ENCODE measurements at places on chromosomes 3 and 15.

DNA sequence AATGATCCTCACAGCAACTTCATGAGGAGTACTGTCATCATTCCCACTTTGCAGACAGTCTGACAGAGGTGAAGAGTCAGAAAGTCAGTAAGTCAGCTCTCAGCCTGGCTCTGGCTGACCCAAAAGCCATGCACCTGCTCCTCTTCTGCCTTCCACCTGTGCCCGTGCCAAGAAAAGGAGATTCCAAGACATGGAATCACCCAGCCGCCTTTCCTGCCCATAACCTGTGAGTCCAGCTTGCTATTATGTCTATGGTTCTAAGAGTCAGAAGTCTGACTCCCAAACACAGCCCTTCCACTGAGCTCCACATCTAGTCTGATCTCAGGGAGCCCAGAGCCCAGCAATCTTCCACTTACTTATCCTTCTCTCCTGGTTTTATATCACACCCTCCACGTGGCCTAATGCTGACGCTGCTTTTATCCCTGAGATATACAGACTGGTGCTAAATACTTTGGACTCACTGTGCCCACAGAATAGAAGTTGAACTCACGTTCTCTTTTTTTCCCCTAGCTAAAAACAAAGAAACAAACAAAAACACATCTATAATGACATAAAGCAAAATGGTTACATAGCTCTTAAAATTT, 66.0 kb downstream of the PLD1 start:
- no peak for DNase-seq

DNA sequence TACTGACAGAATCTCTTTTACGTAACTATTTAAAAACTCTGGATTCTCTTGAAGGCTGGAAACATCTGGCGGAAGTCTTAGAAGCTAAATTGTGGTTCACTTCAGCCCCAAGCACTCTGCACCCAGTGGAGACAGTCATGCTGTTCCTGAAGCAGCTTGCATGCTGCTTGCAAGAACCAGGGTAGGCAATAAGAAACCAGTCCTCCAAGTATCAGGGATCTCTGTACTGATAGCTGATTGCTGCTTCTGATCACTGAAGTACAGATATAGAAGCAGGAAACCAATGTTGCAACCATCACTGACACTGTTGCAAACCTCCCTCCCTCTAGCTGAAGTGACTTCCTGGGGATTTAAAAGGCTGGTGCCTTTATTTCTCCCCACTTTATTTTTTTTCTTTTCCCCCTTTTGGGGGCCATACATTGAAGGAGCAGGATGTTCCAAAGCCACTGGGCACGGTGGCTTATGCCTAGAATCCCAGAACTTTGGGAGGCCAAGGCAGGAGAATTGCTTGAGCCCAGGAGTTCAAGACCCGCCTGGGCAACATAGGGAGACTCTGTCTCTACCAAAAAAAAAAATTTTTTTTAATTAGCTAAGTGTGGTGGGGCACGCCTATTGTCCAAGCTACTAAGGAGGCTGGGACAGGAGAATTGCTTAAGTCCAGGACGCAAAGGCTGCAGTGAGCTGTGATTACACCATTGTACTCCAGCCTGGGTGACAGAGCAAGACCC, 15.3 kb downstream of the SPCS1 start:
- DNase-seq = no peak

GRCh38 chr3:8441969-8442559, 59.6 kb upstream of the LMCD1 start:
- no peak for DNase-seq

GRCh38 chr3:40129981-40130380, 179.5 kb upstream of the EIF1B start:
- no peak for DNase-seq

GRCh38 chr3:112126511-112126911, 6.5 kb downstream of the GCSAM start:
- no peak for DNase-seq

DNA sequence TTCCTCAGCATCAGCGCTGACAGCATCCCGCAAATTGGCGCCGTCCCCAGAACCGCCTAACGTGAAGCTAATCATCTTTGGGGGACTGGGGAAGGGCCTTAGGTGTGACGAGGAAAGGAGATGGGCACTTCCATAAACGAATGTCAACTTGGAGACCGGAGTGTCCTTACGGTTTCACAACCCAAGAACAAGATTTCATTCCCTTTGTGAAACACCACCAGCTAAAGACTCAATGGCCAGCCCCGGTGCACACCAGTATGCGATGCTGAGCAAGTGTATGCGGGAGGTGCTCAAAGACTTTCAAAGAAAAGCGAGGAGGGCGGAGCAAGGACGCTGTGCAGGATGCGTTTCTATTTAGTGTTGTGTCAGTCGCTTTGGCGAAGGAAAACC, 759 bp upstream of the TTBK2 start:
- DNase-seq = peak; percentile 8

DNA sequence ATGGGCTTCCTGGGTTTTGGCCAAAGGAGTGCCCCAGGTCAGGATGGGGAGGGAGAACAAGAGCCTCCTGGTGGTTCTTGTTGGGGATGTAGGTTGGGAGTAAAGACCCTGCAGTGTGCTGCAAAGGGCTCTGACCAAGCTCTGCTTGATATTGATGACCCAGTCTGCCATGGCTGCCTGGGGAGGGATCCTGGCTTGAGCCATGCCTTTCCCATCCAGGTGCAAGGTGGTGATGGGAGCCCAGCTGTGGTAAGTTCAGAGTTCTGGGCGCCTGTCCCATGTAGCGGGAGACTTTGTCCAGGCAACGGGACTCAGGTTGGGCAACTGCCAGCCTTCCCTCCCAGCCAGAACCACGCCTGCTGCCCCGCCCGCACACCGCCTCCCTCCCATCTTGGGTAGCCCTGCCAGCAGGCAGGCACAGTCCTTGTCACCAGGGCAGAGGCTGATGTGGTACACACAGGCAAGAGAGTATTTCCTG, 2.6 kb downstream of the GNAI2 start:
- no peak for DNase-seq

GRCh38 chr15:39657668-39658067, 76.8 kb downstream of the THBS1 start:
- no peak for DNase-seq

GRCh38 chr3:69108811-69109210, 13.6 kb downstream of the LMOD3 start:
- no peak for DNase-seq

Data from stimulated activated CD8-positive, alpha-beta memory T cell treated with anti-CD3 and anti-CD28 coated beads, Interleukin-4, amount 100 ng/mL, for 1 hour (primary cell).